ENCODE measurements at places on chromosomes 4 and X.

DNA sequence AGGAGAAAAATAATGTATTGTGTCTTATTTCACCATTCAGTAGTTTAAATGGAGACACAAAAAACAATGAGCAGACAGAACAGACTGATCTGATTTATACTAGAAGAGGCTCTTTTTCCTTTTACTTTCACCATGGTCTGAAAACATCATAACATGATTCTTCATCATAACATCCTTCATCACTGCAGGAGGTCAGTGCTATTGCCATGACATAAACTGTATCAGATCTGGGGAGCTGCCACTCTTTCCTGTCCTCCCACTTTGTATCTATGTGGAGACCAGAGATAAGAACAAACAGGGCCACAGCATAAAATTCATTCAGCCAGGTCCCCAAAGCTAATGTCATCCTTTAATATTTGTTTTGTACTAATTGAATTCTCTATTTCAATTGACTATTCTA is 25.2 kb downstream of the SOD3 start:
- DNase-seq = no peak

DNA sequence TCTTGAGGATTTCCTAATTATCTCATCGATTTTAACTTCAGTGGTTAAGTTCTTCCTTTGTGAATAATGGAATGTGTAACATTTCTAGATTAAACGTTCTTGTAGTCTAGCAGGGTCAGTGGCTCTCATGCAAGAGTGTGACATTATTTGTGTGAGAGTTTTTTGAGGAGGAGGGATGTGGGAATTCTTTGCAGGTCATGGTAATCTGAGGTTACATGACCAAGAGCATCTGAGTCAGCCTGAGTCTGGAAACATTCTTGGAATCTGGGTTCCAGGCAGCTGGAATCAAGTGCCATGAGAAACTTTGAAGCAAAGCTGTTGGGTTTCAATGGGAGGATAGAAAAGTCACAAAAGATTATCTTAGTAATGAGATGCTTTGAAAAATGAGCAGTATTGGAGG is 49.5 kb downstream of the GK start:
- DNase-seq = no peak

- DNase-seq = no peak
These were observed 7.1 kb downstream of the NKX3-2 start for GRCh38 chr4:13537011-13537831.

DNA sequence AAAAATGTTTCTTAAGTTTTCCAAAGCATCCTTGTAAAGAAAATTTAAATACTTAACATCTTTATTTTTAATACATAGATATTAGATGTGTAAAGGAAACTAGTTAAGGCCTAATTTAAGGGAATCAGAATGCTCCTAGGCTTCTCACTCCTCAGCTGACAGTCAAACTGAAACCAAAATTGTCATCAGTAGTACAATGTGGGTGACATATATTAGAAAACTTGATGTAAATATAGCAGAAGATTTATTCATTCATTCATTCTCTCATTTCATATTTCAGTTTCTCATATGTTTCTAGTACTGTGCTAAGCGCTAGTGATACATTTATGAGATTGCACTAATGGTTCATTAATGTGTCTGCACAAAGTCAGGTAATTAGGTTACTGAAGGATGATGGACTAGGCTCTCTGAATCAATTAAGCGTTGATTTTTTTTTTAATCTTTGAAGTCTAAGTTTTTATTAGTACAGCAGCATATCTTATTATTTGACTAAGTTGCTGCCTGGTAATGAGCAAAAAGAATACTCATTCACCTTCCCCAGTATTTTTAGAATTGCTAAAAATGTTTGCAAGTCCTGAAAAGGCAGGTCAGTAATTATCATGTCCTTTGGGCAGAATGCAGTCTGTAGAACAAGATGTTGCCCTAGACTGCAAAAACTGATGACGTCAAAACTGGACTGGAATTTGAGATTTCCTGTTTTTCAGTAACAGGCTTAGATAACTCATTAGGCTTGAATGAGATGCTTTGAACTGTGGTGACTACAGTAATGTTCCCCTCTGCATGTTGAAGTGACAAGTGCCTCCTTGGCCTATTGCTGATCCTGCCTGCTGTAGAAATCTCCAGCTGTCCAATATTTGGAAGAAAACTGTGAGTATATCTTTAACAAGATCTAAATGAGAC is 128.7 kb downstream of the ARHGAP24 start:
- DNase-seq = no peak

DNA sequence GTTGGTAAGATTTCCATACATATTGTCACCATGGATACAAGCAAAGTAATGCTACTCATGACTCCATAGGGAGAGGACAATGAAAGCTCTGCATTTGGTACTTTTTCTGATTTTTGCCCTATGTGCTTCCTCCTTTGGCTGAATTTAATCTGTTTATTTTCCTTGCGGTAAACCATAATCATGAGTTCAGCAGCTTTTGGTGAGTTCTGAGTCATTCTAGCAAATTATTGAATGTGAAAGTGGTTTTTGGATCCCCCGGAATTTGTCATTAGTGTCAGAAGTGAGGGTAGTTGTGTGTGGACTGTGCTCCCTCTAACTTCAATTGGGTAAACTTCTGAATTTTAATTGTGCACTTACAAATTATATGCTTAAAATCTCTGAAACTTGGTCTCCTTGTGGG is 170.3 kb downstream of the MOSPD2 start:
- DNase-seq = no peak

GRCh38 chr4:186166852-186167512 is 24.4 kb upstream of the CYP4V2 start:
- DNase-seq = no peak

DNA sequence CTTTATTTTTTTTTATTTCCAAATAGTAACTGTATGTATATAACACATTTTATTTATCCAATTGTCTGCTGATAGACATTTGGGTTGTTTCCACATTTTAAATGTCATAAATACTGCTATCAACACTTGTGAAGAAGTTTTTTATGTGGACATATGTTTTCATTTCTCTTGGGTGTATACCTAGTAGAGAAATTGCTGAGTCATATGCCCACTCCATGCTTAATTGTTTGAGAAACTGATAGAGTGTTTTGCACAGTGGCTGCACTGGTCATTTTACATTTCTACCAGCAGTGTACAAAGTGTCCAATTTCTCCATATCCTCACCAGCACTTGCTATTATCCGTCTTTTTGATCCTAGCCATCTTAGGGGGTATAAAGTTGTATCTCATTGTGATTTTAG is 567.8 kb downstream of the GBA3 start:
- DNase-seq = no peak

- no peak for DNase-seq
These were observed 745.4 kb downstream of the TECRL start for GRCh38 chr4:63663870-63664269.

Measured in muscle of back (tissue), 13 donors.